ENCODE measurements at places on chromosomes 2 and 18.

- no peak for DNase-seq
Observed at GRCh38 chr2:218397820-218398436, 1.7 kb upstream of the CTDSP1 start.

- no peak for DNase-seq
Observed at GRCh38 chr18:50189160-50189559, 5.8 kb downstream of the MYO5B start.

- DNase-seq, result no peak
Observed at GRCh38 chr2:68594041-68594440, 49.3 kb upstream of the PROKR1 start.

GRCh38 chr2:64311948-64312621, 141.9 kb upstream of the LGALSL start:
- no peak for DNase-seq

GRCh38 chr18:3256693-3257626, 5.0 kb upstream of the MYL12B start:
- no peak for DNase-seq

DNA sequence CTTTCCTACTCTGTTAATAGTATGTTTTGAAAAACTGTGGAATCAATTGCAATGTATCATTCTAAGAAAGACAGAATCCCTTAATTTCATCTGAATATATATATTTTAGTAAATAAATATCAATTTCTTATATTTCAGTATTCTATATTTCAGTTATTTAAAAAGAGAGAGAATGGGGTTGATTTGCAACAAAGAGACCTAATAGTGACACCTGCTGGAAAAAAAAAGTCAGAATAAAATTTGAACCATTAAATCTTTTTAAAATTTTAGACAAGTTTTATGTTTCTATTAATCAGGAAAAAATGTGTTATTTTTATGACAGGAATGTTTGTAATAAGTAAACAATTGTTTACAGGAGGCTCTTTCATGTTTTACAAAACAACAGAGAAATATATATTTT, 20.7 kb upstream of the CCNT2 start:
- no peak for DNase-seq

- no peak for DNase-seq
Observed at GRCh38 chr18:75714766-75715165, 287.3 kb upstream of the SMIM21 start.

DNA sequence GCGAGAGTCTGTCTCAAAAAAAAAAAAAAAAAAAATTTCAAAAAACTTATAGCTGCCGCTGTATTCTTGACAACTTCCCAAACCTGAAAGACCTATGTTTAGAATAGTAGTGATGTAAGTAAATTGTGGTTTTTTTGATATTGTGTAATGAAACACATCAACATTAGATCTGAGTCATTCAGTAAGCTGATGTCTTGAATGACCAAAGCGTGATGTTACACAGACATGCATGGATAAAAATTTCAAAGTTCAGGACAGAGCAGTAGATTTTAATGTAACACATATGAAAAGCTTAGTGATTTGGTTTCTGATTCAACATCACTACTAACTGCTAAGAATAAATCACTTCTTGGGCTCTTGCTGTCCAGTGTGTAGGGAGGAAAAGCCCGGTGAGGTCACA, 69.3 kb upstream of the MEX3C start:
- DNase-seq, result no peak

DNA sequence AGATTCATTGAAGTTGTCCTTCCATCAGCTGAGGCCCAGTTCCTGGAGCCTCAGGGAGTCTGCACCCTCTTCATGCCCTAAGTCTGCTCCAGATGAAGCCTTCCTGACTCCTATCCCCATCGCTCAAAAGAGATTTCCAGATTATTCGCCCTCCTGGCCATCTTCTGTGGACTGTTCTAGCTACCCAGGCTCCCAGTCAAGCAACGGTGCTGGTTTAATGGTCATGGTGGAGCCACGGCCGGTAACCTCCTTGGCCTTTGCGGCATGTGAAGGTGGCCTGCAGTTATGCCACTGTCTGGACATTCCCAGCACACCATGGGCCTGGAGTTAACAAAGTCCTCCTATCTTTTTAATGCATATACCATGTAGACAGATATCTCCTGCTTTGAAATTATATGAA, 140.1 kb upstream of the ASB18 start:
- DNase-seq, result no peak

GRCh38 chr2:227884511-227884947, 13.1 kb downstream of the DAW1 start:
- DNase-seq, result peak; percentile 16

All from activated CD4-positive, CD25-positive, alpha-beta regulatory T cell (primary cell).